ENCODE measurements at places on chromosomes 16 and 17.

GRCh38 chr16:53580038-53580802 is 77.2 kb upstream of the AKTIP start:
- DNase-seq = no peak

DNA sequence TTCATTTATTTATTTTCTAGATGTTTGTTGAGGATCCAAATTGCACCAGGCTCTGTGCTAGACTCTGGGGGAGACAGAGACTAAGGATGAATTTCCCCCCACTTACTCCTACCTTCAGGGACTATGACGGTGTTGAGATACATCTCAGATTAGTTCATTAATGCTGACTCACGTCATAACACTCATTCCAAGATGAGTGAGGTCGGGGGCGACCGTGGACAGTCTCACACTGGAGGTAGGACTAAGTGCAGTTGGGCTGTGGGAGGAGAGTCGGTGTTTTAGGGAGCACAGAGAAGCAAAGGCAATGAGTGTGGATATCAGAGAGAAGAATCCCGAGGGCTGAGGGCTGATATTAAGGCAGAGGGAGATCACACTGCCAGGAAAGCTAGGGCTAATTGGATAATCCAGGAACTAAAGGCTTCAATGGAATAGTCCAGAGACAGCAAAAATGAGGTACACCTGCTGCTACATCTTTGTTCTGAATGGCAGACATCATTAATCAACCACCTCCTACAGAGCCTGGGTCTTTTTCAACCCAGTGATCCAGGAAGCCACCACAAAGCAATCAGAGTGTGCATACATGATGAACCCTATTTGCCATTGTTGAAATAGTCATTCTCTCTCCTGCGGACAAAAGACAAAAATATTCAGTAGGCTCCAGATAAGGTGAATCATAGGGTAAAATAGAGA is 38.6 kb upstream of the CACNG4 start:
- no peak for DNase-seq

DNA sequence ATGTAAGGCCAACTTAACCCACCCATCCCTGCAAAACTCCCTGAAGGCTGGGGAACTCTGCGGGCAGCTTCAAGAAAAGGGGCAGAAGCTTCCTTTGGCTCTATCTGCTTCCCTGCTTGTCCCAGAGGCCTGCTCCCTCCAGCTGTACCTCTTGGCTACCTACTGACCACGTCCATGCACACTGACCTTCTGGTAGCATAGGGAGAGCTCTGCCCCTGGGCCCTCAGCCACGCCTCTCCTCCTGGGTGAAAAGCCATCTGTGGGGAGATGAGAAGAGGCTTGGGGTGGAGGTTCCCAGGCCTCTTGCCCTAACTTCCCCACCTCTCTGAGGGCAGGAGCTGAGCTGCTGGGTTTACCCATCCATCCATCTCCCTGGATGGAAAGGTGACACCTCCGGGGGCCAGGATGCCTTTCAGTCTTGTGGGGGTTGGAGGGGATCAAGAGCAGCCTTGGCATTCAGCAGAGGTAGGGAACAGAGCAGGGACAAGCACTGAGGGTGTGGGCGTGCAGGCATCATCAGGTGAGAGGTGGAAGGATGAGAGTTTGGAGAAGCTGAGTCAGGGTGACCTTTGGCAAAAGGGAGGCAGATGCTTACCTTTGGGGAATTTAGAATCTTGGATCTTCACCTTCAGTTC is 23.4 kb upstream of the MFSD6L start:
- DNase-seq = no peak

DNA sequence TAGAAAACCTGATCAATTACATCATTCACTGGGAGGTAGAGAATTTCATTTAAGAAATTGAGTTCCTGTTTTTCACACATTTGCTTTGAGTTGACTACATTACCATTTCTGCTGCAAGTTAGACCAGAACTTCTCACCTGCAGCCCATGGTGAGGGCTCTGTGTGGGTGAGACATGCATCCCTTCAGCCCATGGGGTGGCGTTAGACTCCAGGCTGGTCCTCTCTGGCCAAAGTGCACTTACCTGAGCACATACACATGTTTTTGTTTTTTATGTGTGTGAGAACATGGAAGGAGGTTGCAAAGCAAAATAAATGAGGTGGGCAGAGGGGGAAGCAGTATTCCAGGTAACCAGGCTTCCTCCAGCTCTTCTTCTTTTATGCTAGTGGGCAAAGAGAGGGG is 470.2 kb downstream of the PMP22 start:
- DNase-seq = no peak

- no peak for DNase-seq
These were observed at the start of gene PPP1R9B for GRCh38 chr17:50150354-50151040. TSS of gene PPP1R9B (minus strand) at chr17:50150677. CDS start at chr17:50150513, 164 bp downstream.

DNA sequence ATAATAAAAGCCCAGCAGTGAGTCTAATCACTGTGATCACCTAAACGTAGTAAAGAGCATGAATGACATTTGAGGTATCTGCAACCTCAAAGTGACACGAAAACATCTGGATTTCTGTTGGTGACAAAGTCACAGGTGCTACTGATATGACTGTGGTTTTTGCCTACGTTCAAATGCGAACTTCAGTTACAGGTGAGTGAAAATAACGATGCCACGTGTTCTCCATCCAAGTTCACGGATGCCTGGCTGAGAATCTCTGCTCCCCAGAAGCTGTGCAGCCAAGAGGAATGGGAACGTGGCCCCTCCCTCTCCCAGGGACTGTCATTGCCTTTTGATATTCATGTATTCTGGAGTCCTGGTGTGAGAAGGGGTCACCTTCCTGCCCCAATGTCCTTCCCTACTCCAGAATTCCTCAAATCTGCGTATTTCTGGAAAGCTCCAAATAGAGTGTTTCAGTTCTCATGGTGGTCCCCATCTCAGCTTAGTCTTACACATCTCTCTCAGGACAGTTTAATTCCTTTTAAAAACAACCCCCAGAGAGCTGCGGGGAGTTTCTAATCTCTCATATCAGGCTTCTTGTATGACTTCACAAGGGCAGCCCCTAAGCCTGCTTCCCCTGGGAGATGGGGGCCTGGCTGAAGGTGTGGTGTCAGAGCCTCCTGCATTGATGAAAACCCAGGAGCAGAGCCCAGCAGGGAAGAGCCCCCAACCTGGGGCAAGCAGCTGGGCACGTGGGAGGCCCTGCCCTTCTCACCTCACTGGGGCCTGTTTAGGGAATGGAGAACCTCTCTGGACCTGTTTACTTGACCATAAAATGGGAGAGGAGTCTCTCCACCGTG is 25.8 kb downstream of the PIK3R5 start:
- DNase-seq = no peak

DNA sequence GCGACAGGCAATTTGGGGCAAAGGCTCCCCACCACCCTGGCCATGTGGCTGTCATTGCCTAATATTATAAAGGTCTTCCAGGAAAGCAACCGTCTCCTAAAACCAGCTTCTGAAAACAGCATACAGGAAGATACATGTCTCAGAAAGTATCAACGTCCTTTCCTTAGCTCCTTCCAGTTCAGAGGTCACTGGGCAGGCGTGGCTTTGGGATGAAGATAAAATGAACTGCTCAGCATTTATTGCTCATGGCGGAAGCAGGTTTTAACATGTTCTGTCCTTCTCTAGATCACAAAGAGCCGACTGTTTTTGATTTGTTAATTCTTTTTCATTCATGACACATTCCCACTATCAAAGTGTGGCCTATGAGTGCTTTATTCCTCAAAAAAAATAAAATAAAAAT is 8.0 kb downstream of the CFAP20 start:
- DNase-seq = no peak

DNA sequence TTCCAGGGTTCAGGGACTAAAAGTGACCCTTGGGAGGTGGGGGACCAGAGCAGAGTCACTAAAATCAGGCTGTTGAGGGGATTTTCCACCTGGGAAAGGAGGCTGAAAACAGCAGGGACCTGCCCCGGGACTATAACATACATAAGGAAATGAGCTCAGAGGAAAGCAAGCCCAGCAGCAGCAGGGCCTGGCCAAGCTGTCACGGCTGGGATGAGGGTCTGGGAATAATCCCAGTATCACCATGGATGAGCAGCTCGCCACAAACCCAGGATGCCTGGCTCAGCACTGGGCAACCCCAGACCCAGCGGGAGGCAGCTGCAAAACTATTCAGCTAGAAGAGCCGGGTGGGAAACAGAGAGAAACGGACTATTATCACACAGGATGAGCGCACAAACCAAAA is 72.4 kb downstream of the RPH3AL start:
- no peak for DNase-seq

GRCh38 chr16:67847064-67847861 is at the start of gene CENPT:
TSS of gene CENPT (minus strand) at chr16:67847693. CDS start at chr16:67833859, 13,834 bp downstream.
- DNase-seq = no peak

DNA sequence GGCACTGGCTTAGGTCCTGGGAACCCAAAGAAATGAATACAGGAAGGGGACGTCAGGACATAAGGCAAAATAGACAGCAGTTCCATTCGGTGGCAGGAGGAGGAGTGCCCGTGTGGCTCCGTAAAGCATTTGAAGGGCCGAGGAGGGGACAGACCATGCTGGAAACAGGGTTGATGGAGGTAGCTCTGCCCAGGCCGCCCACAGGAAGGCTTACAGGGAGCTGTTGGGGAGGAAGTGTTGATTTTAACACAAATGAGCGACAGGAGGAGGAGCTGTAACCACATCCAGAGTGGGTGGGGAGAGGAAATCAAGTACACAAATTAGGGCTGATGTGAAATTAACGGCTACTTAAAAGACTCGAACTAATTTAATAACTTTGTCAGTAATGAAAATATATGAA is 54.6 kb downstream of the RBFOX3 start:
- DNase-seq = no peak

- peak; percentile 71 for DNase-seq
These were observed 2.5 kb downstream of the P2RX1 start for GRCh38 chr17:3913531-3914311.

- DNase-seq = no peak
These were observed 10.9 kb downstream of the RAB40C start for GRCh38 chr16:600781-601180.

DNA sequence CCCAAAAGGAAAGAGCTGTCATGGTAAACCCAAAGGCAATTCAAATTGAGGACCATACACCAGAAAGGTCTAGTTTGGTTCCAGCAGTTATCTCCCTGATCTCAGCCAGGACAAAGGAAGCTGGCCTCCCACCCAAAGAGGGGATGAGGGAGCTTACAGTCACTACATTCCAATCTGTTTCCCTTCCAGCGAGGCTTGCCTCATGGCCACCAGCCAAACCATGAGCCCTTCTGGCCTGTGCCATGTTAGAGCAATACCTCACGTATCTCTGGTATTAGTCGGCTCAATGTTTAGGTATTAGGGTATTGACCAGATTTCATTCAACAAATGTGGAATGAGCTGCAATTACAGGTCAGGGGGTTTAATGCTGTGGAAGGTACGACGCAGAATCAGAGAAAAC is 8.4 kb downstream of the NDUFAB1 start:
- DNase-seq = no peak

DNA sequence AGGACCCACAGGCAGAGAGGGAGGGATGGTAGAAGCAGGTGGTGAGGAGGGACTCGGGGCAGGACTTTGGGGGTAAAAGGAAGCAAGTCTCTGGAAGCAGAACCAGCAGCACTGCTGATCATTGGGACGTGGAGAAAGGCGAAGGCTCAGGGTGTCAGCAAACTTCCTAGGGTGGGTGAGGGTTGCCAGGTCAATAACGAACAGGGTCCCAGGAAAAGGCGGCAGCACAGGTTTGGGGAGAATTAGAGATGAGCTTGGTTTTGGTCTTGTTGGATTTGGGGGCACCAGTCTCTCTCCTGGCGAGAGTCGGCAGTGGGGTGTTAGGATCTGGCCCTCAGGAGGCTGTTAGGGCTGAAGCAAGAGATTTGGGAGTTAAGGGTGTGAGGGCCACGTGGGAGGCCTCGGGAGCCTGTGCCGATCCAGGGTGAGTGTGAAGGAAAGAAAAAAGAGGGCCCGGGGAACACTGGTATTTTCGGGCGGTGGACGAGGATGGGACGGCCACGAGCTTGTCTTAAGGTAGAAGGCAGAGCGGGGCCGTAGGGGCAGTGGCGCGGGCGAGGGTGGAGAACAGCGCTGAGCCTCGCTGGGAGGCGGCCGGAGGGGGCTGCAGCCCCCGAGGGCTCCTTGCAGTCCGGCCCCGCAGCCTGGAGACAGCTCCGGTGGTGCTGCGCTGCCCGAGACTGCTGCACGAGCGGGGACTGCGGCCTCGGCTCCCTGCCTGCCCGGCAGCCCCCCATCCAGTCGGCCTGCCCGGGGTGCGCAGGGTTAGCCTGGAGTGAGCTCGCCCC is 765 bp upstream of the ADORA2B start:
- no peak for DNase-seq

DNA sequence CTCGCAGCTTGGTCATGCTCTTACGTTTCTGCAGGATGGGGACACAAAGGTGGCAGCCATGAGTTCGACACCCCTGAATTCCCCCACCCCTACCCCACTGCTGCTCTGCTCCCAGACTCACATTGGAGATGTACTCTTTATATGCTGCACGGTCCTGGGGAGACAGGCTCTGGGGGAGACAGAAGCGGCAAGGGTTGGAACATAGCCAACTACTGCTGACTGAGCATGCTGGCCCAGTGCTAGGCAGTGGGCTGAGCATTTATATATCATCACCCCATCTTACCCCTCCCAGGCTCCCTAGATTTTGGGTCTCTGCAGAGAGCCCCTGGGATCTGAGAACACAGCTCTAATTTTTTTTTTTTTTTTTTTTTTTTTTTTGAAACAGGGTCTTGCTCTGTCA is 8.1 kb upstream of the ATXN7L3 start:
- no peak for DNase-seq

GRCh38 chr16:14309001-14309886 is 238.1 kb downstream of the MRTFB start:
- peak; percentile 12 for DNase-seq

- no peak for DNase-seq
These were observed 140.6 kb downstream of the CLEC16A start for GRCh38 chr16:11084876-11085485.

DNA sequence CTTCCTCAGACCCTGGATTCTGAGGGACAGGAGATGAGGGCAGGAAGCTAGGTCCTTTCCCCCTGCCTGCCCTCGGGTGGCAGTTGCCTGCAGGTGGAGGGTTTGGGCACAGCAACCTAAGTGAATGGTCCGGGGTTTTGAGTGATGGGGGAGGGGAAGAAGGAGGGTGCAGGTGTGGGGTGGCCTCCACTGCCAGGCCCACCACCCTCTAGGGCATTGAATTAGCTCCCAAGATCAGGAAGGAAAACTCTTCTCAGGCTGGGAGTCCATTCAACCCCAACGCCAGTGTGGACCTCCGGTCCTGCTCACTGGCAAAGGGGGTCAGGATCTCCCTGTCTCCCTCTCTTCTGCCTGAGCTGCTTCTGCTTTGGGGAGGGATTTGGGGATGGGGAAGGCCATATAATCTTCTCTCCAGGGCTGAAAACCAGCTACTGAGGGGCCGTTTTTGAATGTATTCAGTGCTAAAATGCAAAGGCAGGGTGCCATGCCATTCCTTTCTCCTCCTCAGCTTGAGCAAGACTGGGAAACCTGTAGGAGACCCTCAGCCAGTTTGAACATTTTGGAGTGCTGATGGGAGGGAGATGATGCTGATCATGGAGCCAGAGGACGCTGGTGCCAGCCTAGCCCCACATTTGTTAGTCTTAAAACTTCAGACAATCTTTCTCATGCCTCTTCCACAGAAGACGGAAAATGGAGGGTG is 18.8 kb downstream of the GRB7 start:
- DNase-seq = no peak

- DNase-seq = no peak
These were observed 20.9 kb downstream of the NLRP1 start for GRCh38 chr17:5563456-5563855.
